ENCODE measurements at places on chromosomes 1 and 21. TPM values are rescaled to one million over a fixed set of nuclear protein-coding genes. Genes with fewer than 3 reads are reported as not detected.

The RGS13 gene
- total RNA-seq = not detected

The SNX7 gene
- 36.0 TPM for total RNA-seq

The SPAG17 gene
- total RNA-seq = not detected

The NBPF3 gene
- total RNA-seq = 6.5 TPM

The DNAH14 gene
- 7.1 TPM for total RNA-seq

The SPRR5 gene
- total RNA-seq = not detected

The LHX8 gene
- not detected for total RNA-seq

The MTARC2 gene
- total RNA-seq = 12.0 TPM

The KRTAP6-1 gene
- not detected for total RNA-seq

The C4BPB gene
- total RNA-seq = not detected

The LRRC39 gene
- 0.40 TPM for total RNA-seq

The RHD gene
- total RNA-seq = not detected

The FGGY gene
- 8.3 TPM for total RNA-seq

- H3K4me1 ChIP-seq = peaks cover 16% of the 10 kb centered on the region
- no peaks in the 10 kb centered on the region for H3K36me3 ChIP-seq
- H3K27ac ChIP-seq = no peak overlapping the region
- H3K27me3 ChIP-seq = no peaks in the 10 kb centered on the region
- no peak overlapping the region for H3K4me3 ChIP-seq
These were observed 6.2 kb downstream of the TACSTD2 start for GRCh38 chr1:58570817-58571216.

DNA sequence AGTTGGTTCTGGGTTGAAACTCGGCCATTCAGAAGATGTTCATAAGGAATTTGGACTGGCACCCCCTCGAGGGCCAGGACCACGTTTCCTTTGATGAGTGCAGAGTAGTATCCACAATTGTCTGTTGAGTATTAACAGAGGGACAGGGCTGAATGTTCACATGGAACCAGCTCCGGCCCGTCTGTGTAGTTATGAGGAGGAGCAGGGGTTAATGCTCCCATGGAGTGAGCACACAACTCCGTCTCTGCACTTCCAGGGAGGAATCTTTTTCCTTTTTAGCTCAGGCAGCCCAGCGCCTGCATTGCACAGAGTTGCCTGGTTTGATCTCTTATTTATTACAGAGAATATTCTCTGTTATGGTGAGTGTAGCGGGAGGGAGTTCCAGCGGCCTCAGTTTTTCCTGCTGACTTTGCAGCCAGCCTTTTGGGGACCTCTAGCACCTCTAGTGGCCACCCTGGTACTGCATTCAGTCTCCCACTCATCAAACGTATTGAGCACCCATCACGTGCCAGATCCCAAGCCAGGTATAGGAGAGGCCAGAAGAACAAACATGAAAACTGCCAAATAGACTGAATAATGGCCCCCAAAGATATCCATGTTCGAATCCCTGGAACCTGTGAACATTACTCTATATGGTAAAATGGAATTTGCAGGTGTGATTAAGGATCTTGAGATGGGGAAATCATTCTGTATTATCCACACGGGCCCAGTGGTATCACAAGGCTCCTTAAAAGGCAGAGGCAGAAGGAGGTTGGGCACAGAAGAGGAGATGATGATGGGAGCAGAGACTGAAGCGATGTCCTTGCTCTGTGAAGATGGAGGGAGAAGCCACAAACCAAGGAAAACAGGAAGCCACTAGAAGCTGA, 167.7 kb upstream of the CSF3R start:
- no peaks in the 10 kb centered on the region for H3K36me3 ChIP-seq
- H3K4me3 ChIP-seq = no peak overlapping the region
- H3K27ac ChIP-seq = no peak overlapping the region
- DNase-seq = peak; percentile 59
- H3K27me3 ChIP-seq = no peaks in the 10 kb centered on the region
- H3K4me1 ChIP-seq = no peaks in the 10 kb centered on the region

DNA sequence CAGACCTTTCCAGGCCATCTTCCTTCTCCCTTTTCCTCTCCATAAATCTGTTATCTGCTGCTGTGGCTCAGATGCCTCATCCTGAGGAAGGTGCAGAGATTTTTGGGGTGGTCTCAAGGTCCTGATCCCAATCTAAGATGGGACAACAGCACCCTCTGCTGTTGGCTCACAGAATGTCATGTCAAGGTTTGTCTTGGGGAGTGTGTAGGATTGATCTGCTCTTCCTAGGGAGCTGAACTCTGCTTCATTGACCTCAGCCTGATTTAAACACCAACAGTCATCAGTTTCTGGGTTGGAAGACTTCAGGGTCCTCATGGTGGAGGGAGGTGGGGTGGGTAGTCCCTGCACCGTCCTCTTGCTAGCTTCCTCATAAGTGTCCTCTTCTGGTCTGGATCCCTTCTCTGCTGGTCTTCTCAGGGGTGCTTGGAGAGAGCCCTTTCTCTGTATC, 62.8 kb upstream of the LAX1 start:
- peak; percentile 62 for DNase-seq
- no peak overlapping the region for H3K4me3 ChIP-seq
- no peaks in the 10 kb centered on the region for H3K27me3 ChIP-seq

- DNase-seq = no peak
- no peak overlapping the region for H3K4me3 ChIP-seq
- H3K27ac ChIP-seq = no peak overlapping the region
- H3K36me3 ChIP-seq = no peaks in the 10 kb centered on the region
These were observed 197.3 kb upstream of the COA6 start for GRCh38 chr1:234176000-234176399.

DNA sequence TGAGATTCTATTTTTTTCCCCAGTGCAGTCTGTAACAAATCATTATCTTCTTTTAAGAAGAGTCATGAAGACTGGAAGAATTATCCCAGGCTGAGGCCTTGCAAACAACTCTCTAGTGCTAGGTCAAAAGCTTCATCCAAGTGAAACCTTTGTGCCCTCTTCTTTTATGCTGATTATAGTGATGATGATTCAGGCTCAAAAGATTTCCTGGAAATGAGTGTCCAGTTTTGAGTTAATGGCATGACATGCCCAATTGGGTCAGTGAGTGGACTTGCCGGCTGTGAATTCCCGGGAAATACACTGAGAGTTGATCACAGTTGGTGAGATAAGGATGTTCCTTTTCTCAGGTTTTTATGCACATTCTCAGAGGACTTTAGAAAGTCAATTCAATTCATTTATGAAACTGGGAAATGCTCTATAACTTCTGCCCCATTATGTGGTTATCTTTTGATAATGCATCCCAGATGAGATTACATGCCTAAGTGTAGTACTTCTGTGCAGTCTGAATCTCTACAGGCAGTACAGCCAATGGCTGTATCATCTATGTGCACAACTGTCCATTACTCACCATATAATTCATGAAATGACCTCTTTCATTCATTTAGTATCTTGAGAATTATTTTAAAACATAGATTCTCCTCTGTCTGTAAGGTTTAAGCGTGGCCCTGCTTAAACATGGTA, 66.2 kb downstream of the S1PR1 start:
- peak; percentile 82 for DNase-seq
- peaks cover 59% of the 10 kb centered on the region for H3K4me1 ChIP-seq
- no peaks in the 10 kb centered on the region for H3K36me3 ChIP-seq
- no peak overlapping the region for H3K4me3 ChIP-seq
- peak overlapping the region; percentile 51 for H3K27ac ChIP-seq

DNA sequence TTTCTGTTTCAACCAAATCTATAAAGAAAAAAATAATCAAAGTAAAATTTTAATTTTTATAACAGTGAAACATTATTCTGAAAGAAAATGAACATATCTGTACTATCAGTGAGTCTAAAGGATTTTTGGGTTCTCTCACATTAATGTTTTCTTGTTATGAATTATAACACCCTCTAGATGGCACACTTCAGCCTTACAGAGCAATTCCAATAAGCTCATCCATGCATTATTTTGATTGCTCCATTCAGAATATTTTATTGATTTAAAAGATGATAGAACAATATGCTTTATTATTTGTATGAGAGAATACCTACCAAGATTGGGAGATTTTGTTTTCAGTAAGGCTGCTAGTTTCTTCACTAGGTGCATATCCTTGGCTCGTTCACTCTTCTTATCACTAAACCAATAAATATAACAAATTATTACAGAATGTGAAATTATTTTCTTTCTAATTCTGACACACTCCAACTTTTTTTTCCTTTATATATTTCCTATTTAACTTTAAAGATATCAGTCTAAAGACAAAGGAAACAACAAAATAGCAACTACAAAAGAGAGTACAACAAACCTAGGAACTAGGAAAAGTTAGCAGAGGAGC, 82.4 kb downstream of the RAB3GAP2 start:
- peak; percentile 25 for DNase-seq
- H3K27ac ChIP-seq = no peak overlapping the region
- peaks cover 15% of the 10 kb centered on the region for H3K36me3 ChIP-seq
- no peaks in the 10 kb centered on the region for H3K27me3 ChIP-seq

GRCh38 chr1:7975212-7975865, 13.8 kb downstream of the PARK7 start:
- no peaks in the 10 kb centered on the region for H3K4me1 ChIP-seq
- no peak overlapping the region for H3K4me3 ChIP-seq
- peak; percentile 81 for DNase-seq
- no peaks in the 10 kb centered on the region for H3K27me3 ChIP-seq
- peaks cover 23% of the 10 kb centered on the region for H3K36me3 ChIP-seq

- no peak overlapping the region for H3K27ac ChIP-seq
- no peaks in the 10 kb centered on the region for H3K4me1 ChIP-seq
- H3K36me3 ChIP-seq = no peaks in the 10 kb centered on the region
These were observed 117.1 kb upstream of the SPAG17 start for GRCh38 chr1:118302145-118302544.

DNA sequence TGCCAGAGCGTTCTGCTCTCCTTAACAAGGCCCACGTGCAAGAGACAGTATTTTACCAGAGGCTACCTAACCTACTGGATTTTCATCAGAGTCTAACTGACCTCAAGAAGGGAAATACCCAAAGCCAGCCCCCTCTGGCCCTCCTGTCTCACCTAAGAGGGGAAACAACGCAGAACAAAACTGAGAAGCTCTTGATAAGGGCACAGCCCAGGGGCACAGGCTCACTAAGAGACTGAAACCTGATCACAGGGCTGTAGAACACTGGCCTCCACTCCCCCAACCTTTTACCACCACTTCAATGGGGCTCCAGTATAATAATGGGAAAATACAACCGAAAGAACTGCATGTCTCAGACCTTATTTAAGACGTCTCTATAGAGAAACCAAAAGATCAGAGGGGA, 449.5 kb upstream of the CAMK1G start:
- DNase-seq = no peak
- no peak overlapping the region for H3K4me3 ChIP-seq
- no peak overlapping the region for H3K27ac ChIP-seq
- H3K27me3 ChIP-seq = no peaks in the 10 kb centered on the region

- H3K4me3 ChIP-seq = no peak overlapping the region
- H3K4me1 ChIP-seq = no peaks in the 10 kb centered on the region
- no peaks in the 10 kb centered on the region for H3K36me3 ChIP-seq
- H3K27ac ChIP-seq = no peak overlapping the region
- H3K27me3 ChIP-seq = no peaks in the 10 kb centered on the region
- no peak for DNase-seq
These were observed 60.6 kb downstream of the RGS2 start for GRCh38 chr1:192869308-192869940.

GRCh38 chr1:186374303-186375151, 526 bp downstream of the TPR start:
- peaks cover 18% of the 10 kb centered on the region for H3K4me1 ChIP-seq
- peak overlapping the region; percentile 63 for H3K27ac ChIP-seq
- no peaks in the 10 kb centered on the region for H3K27me3 ChIP-seq
- no peaks in the 10 kb centered on the region for H3K36me3 ChIP-seq
- peak overlapping the region; percentile 68 for H3K4me3 ChIP-seq
- peak; percentile 63 for DNase-seq

- no peaks in the 10 kb centered on the region for H3K27me3 ChIP-seq
- DNase-seq = no peak
- no peaks in the 10 kb centered on the region for H3K4me1 ChIP-seq
- H3K27ac ChIP-seq = no peak overlapping the region
These were observed 50.2 kb downstream of the SLC25A24 start for GRCh38 chr1:108149796-108150467.

DNA sequence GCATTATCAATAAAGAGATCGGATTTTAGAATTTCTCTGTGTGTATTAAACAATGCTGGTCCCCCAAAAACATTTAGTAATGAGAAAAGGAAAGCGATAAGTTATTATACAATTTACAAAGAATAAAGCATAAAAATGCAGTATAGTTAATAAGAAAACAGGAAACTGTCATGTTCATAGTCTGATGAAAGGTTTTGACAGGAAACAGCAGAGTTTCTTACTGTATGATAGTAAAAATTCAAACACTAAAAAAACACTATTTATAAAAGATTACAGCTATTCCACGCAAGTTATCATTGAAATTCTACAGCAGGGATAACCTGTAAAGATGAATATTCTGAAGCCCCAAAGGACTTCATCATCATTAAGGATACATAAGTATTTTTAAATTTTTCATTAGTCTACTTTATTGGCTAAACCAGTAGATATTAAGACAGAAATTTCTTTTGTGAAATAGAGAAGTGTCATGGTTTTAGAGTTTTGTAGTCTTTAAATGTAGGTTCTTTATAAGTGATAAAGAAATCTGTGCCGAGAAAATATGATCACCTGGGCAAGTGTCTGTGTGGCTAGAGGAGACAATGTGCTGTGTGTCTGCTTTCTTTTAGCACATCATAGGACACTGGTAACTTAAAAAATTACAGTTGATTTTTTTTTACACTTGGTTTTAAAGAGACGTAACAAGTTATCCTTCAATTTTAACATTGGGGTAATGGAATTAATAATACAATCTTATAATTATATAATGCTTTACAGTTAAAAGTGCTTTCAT, 49.7 kb upstream of the GFI1 start:
- DNase-seq = peak; percentile 9
- H3K27ac ChIP-seq = no peak overlapping the region
- no peak overlapping the region for H3K4me3 ChIP-seq
- H3K27me3 ChIP-seq = no peaks in the 10 kb centered on the region

DNA sequence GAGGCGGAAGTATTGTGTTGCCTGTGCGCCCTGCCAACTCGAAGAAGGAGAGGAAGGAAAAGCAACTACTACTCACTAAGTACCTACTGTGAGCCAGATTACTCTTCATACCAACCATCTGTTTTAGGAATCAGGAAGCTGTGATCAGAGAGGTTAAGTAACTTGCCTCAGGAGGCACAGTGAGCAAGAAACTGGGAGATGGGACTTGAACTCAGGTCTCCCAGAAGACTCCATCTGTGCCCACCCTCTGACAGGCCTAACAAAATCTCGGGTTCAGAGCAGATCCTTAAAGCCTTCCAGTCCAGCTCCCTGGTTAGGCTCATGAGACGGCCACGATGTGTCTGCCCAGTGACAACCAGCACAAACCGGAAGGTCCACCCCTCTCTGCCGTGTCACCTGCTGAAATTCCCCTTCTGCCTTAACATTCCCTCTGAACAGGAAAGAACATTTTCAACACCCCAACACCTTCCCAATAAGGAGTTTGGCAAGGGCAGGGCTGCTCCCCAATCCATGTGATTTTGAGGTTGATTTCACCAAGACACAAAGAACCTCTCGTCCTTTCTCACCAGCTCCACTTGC, 230.1 kb downstream of the TOMM20 start:
- DNase-seq = no peak
- H3K4me3 ChIP-seq = no peak overlapping the region
- H3K27ac ChIP-seq = no peak overlapping the region
- no peaks in the 10 kb centered on the region for H3K27me3 ChIP-seq
- peaks cover 28% of the 10 kb centered on the region for H3K4me1 ChIP-seq

Measured in endothelial cell of umbilical vein (primary cell).